ENCODE measurements at places on chromosomes 12 and 14.

- no peak for DNase-seq
Observed at GRCh38 chr12:4767186-4767585, 47.0 kb downstream of the GALNT8 start.

GRCh38 chr14:21723431-21724045 is 49.9 kb upstream of the OR4E1 start:
- DNase-seq: no peak

GRCh38 chr12:56086096-56086495 is 6.1 kb downstream of the ERBB3 start:
- no peak for DNase-seq

- DNase-seq: no peak
Observed at GRCh38 chr12:57467212-57467874, 7.8 kb downstream of the GLI1 start.

DNA sequence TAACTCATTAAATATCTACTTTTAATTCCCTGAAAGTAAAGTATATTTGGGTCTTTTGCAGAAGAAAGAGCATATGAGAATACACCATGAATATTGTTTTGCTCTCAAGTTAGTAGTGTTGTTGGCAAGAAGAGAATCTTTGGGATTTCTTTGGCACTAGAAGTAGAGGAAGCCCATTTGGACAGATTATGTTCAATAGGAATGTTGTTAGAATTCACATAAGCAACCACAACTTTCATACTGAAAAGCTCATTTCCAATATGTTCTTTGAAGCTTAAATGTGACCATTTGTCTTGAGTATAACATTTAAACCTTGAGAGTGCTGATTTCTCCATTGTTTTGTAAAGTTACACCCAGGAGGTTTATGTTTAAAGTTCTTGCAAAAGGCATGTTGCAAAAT is 37.6 kb downstream of the PLEKHG7 start:
- DNase-seq: no peak

DNA sequence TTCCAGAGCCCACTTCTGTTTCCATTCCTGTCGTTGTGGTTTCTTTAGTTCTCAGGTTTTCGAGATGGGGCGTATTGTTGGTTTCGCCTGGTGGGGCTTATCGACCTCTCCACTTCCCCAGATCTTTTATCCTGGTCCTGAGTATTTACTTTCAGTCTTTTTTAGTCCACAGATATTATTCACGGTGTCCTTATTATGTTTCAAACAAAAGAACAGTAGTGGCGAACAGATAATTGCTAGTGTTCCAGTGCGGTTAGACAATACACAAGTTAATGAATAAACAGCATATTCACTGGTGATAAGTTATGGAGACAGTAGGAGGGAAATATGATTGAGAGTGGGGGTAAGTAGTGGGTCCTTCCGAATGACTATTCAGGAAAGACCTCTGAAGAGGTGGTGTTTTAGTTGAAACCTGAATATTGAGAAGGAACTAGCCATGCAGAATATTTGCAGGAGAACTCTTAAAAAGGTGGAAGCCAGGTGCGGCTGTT is 668 bp downstream of the TMEM260 start:
- no peak for DNase-seq

GRCh38 chr14:56059054-56059453 is 59.2 kb upstream of the PELI2 start:
- DNase-seq: no peak

- no peak for DNase-seq
Observed at GRCh38 chr12:29191267-29191850, 42.3 kb downstream of the FAR2 start.

GRCh38 chr12:125406131-125406530 is 340.9 kb downstream of the AACS start:
- DNase-seq: no peak

GRCh38 chr12:26374934-26375680 is 179.7 kb downstream of the SSPN start:
- DNase-seq: no peak

GRCh38 chr12:25797386-25797785 is 161.1 kb upstream of the RASSF8 start:
- DNase-seq: no peak

DNA sequence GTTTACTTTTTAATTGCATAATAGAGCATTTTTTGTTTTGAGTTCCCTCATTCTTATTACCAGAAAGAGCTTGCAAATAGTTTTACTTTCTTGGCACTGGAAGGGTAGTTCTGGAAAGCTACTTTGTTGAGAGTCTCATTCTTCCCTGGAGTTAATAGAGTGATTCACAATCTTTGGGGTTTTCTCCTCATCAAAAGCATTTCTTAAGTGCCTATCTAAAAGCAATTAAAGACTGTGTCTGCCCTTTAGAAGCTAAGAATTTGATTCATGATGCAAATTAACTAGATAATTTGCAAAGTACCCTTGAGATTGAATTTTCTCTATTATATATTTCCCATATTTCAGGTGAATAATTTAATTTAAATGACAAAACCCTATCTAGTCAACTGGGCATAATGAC is 8.1 kb upstream of the BMAL2 start:
- no peak for DNase-seq

DNA sequence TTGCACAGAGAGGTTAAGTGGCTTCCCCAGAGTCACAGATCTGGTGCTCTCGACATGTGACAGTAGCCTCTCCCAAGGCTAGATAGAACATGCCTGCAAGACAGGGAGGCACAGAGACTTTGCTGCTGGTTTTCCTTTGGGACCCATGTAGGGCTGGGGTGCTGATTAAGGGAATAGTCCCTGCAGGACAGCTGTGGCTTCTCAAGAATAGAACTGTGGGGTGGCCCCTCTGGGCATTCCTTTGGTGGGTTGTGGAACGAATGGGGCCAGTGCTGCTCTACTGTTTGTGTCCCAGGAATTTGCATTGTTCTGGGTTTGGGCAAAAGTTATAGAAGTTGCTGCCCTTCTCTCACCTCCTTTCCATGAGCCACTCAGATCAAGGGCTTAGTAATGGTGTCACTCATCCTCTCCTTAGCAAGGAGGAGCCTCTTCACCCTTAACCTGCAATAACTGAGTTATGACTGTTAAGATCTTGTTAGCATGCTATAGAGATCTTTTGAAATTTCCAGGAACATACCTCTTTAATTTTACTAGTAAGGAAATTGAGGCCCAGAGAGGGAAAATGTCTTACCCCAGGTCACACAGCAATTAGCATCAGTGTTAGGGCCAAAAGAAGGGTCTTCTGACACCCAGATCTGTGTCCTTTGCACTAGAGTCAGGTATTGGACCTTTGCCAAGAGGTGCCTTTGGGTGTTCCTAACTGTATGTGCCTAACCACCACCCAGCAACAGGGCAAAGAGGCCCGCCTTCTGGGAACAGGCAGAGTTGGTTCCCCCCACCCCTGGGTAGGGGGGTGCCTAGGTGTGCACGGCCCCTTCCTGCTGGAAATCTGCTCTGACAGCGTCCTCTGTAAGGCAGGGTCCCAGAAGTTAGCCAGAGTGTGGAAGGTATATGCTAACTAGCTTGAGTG is 31.4 kb downstream of the CD9 start:
- no peak for DNase-seq

- no peak for DNase-seq
Observed at GRCh38 chr14:101602466-101602840, 41.2 kb downstream of the DIO3 start.

DNA sequence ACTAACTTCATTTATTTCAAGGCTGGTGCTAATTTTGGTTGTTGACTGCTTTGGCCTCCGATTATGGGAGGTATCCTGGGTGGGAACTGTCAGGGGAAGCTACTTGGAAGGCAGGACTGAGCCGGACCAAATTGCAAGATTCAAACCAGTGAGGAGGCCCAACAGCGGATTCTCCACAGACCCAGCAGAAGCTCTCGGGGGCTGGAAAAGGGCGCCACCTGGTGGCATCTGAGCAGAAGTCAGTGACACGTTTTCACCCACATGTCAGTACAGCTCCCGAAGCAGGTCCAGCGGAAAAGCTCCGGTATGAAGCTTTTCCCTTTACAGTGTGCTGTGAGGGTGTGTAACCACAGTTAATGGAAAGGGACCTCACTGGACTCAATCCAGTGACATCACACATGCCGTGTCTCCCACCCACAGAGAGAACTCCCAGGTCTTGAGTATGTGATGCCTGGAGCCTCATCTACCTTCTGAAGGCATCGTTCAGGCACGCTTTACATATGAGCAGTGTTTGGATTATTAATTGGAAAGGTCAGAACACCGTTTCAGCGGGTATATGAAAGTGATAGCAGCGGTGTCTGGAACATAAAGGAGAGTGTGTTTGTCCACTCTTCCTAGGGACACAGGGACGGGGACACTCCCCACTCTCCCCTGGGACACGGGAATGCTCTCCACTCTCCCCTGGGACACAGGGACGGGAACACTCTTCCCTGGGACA is 3.6 kb upstream of the P2RX2 start:
- DNase-seq: peak; percentile 82

GRCh38 chr12:28104903-28105864 is 85.1 kb upstream of the CCDC91 start:
- no peak for DNase-seq

- no peak for DNase-seq
Observed at GRCh38 chr12:40646911-40647310, 45.3 kb upstream of the CNTN1 start.

- no peak for DNase-seq
Observed at GRCh38 chr12:106058256-106059182, 80.2 kb downstream of the NUAK1 start.

DNA sequence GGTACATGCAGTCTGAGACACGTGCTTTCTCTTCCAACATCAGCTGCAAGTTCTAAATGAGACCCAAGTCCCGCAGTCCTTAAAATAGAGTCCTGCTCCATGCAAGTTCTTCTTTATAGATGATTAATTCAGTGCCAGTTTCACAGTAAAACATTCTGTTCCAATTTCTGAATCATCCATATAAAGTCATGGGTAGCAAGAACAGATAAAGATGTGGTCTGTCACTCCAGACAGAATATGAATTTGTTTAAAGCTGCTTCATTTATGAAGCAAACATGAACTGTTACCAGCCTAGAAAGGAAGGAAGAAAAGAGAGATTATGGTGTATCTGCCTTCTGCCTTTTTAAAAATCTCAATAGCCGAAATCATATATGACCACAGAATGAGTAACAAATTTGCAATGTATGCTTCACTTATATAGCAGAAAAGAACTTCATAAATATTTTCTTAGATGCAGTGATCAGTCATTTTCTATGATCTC is 83.3 kb downstream of the KITLG start:
- DNase-seq: no peak

DNA sequence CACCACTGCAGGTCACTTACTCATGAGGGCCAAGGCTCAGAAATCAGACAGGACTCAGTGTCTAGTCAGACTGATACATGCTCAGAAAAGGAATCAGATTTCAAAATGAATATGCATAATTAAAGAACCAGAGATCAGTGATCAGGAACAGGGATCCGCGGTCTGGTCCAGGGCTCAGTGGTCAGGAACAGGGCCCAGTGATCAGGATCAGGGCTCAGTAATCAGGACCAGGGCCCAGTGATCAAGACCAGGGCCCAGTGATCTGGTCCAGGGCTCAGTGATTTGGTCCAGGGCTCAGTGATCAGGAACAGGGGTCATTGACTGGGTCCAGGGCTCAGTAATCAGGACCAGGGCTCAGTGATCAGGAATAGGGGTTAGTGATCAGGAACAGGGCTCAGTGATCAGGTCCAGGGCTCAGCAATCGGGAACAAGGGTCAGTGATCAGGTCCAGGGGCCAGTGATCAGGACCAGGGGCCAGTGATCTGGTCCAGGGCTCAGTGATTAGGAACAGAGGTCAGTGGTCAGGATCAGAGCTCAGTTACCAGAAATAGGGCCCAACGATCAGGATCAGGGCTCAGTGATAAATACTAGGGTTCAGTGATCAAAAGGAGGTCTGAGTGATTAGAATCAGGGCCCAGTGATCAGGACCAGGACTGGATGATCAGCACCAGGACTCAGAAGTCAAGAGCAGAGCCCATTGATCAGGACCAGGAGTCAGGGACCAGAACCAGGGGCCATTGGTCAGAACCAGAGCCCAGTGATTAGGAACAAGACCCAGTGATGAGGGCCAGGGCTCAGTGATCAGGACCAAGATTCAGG is 175.3 kb downstream of the TMEM121 start:
- no peak for DNase-seq

DNA sequence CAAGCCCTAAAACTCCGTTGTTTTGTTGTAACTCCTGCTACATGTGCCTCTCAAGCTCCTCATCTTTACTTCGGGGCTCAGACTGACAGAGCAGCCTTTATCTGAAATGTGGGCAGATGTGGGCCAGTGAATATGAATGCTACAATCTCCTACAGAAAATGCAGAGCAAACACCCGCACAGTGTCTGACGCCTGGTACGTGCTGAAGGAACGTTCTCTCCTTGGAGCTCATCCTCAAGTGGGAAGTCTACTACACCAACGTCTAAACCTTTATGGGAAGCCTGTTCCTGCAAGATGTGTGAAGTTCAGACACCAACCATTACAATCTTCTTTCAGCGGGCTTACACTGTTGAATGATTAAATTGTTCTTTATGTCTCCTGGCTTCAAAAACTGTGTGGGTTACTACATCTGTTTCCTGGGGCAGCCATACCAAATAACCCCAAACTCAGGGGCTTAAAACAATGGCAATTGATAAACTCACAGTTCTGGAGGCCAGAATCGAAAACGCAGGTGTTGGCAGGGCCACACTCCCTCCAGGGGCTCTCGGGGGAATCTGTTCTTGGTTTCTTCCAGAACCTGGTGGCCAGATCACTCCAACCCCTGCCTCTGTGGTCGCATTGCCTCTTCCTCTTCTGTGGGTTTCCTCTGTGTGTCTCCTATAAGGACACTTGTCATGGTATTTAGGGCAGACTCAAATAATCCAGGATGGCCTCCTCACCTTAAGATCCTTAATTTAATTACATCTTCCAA is 179.7 kb upstream of the PLXNC1 start:
- DNase-seq: no peak

GRCh38 chr14:74380172-74380571 is 31.9 kb downstream of the VRTN start:
- no peak for DNase-seq

- DNase-seq: no peak
Observed at GRCh38 chr12:700016-700415, 36.8 kb upstream of the NINJ2 start.

GRCh38 chr14:52267501-52268278 is at the start of gene PTGDR:
TSS of gene PTGDR (plus strand) at chr14:52267698. CDS start at chr14:52267815, 117 bp downstream.
- no peak for DNase-seq

DNA sequence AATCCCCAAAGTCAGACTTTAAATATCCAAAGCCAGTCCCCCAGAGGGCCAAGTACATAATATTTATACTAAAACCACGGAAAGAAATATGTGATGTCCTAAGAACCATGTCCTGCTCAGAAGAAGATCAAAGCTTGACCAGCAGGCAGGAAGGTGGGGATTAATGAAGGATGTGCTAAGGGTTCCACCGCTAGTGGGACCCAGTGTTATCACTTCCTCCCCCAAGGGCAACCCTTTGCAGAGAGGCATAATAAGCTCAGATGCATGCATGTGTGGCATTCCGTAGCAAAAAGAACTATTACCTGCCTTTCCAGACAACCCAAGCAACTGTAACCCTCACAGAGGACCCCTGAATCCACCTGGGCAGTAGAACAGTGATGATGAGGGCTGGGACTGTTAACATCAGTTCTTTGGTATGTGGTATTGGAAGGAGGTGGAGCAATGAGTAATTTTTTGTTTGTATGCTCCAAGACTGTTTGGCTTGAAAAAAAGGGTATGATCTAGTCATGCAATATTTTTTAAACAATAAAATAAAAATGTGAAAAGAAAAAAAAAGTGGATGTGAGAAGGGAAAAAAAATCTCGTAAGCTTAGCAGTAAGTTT is 71.7 kb upstream of the ETV6 start:
- no peak for DNase-seq
